ENCODE measurements at places on chromosomes 16 and 17.
A peak's percentile ranks its signal among the peaks of the same experiment; 100 is the strongest.

DNA sequence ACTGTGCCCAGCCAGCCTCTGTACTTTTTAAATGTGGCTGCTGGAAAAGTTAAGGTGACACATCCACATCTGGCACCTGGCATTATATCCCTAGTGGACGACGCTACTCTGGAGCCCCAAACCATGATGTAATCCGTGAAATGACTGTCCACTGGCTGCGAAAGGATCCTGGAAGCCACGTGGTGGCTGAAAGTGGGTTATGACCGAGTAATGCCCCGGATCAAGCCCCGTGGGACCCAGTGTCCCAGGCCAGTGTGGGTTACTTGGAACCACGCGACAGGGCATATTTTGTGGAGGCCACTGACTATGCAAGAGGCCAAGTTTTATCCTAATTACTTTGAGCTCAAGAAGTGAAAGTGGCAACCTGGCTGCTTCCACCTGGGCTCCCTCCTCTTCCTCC, 79.6 kb downstream of the PGS1 start:
- no peak for DNase-seq

DNA sequence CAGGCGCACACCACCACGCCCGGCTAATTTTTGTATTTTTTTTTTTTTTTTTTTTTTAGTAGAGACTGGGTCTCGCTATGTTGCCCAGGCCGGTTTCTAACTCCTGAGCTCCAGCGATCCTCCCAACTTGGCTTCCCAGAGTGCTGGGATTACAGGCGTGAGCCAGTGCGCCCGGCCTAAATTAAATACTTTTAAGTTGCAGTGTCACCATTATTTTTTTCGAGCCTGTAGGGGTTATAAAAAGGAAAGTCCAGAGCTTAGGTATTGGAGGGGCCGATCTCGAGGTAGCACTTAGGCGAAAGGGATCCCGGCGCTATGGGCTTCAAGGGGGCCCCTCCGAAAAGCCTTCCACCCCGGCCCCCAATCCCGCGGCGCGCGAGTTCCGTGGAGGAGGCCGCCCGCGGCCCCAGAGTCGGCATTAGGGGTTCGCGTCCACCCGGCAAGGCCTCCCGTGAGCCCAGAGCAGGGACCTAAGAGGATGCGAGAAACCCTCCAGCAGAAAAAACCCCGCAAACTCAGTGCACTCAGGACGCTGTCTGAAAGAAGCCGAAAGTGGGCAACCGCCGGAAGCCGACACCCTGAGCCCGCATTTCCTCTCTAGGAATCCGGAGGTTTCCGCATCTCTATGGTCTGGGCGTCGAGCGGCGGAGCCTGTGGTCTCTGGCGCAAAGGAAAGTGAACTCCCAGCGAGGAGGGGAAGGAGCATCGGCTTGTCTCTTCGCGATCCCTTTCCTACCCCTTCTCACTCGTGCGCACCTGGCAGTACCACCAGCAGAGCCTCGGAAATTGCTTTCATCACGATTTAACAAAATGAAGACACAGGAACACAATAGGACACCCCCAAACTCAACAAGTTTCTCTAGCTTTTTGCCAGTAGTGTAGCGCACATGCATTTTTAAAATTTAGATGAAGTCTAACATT, 14.1 kb upstream of the RGS9 start:
- peak; percentile 93 for DNase-seq

GRCh38 chr16:78290395-78290794, 190.9 kb downstream of the WWOX start:
- no peak for DNase-seq

DNA sequence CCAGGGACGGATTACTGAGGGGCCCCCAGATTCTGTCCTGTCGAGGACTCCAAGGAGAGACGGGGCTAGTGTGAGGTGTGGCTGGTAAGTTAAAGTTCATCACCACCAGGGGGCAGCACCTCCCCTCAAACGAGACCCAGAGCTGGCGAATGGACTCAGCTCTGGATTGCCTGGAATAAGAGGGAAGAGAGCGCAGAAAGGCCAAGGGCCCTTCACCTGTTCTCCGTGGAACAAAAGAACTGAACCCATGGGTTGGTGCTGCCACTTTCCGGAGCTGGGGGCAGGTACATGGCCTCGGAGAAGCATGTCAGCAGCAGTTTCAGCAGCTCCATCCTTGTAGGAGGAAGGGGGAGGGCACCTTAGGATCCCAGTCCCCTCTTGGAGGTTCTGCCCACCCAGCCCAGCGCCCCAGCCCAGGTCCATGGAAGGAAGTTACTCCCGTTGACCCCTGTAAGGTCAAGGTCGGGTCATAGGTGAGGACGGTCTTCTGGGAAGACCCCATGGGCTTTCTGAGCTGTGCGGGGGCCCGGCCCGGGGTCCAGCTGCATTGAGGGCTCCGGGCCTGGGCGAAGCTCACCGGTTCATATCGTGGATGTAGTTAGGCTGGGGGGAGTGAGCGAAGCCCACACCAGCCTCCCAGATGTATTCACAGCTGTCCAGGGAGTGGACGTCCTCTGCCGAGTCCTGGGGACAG, 10.8 kb downstream of the HID1 start:
- DNase-seq, result peak; percentile 83

GRCh38 chr17:41500131-41500911, 5.1 kb downstream of the KRT13 start:
- DNase-seq, result peak; percentile 40

- no peak for DNase-seq
Observed at GRCh38 chr17:41001795-41002194, 2.1 kb upstream of the KRTAP3-2 start.

- DNase-seq, result peak; percentile 63
Observed at GRCh38 chr17:1934901-1935300, 90.2 kb downstream of the RTN4RL1 start.

- DNase-seq, result no peak
Observed at GRCh38 chr17:57328109-57328882, 72.0 kb downstream of the MSI2 start.

DNA sequence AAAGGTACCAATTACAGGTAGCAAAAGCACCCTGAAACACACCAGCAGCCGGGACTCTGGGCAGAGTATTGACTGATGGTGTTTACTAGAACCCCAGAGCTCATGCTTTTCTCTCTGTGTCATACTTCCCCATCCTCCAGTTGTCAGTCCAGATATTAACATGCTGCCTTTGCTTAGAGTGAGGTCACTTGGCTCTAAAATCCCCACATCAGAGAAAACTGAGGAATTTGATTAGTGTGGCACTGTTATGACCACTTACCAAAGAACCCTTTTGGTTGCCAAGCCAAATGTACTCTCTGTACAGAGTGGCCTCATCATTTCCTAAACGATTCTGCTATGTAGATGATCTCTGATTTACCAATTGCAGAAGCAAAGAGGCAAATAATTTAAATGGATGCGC, 80.4 kb downstream of the ABCC12 start:
- DNase-seq, result no peak

DNA sequence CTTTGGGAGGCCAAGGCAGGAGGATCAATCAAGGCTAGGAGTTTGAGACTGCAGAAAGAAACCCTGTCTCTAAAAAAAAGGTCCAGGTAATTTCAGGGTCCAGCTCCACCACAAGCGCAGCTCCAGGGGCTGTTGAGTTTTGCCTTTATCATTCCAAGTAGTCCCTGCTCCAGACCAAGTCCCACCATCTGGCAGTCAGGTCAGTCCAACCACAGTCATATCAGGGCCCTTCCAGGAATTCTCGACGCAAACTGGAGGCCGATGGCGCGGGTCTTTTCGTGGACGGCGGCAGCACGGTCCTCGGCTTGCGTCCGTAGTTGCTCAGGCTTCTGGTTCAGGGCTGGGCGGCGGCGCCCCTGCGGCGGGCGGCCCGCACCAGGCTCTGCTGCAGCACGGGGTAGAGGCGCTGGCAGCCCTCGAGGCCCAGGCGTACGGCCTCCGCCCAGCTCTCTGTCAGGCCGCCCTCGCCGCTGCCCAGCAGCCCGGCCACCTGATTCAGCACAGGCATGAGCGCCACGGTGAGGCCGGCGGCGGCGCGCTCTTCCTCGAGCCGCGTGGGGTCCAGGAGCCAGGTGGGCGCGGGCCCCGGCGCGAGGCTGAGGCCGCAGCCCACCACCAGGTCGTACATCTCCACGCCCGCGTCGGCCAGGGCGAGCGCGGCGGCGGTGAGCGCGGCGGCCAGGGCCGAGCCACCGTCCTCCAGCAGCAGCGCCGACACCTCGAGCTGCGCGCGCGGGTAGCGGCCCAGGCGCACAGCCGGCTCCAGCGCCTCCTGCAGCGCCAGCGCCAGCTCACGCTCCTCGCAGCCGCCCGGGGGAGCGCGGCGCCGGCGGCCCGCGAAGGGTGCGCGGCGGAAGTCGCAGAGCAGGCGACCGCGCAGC, 752 bp downstream of the EXOSC6 start:
- peak; percentile 65 for DNase-seq

- no peak for DNase-seq
Observed at GRCh38 chr17:8430966-8431365, 4.7 kb upstream of the NDEL1 start.
